Thoracic aorta (tissue), 2 donors: ENCODE measurements at places on chromosomes 5 and 9.

DNA sequence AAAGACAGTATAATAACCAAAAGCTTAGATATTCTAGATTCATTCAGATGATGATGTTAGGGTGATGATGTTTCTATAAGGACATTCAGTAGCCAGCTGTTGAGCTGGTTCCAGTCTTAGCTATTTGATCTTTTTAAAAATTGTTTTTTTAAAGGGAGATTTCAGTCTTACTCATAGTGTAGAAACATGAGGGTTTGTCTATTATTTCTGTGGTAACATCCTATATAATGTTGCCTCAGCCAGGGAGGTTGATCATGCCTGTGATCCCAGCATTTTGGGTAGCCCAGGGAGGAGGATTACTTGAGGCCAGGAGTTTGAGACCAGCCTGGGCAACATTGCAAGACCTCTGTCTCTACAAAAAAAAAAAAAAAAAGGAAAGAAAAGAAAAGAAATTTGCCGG, 167.8 kb downstream of the DOCK2 start:
- H3K4me3 ChIP-seq = no peak overlapping the region
- no peaks in the 10 kb centered on the region for H3K36me3 ChIP-seq
- H3K4me1 ChIP-seq = no peaks in the 10 kb centered on the region
- no peak for DNase-seq

DNA sequence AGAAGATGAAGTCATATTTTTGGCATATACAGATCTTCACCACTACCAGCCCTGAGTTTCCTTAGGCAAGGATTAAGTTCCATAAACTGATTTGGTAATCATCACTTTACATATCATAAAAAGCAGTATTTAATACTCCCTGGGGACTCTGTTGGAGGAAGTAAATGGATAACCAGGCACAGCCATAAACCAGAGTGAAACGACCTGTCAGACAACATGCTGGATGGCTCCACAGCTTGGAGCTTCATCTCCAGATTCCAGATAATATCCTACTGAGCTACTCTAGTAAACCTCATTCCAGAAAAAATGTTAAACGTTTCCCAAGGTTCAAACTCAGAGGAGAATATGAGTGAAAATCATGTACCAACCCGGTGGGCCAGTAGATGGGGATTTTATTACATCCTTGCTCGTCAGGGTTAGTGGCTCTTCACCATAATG, 109.2 kb downstream of the BASP1 start:
- H3K4me3 ChIP-seq = no peak overlapping the region
- no peaks in the 10 kb centered on the region for H3K4me1 ChIP-seq
- no peak overlapping the region for H3K27ac ChIP-seq
- H3K36me3 ChIP-seq = no peaks in the 10 kb centered on the region
- no peaks in the 10 kb centered on the region for H3K27me3 ChIP-seq

GRCh38 chr9:94971378-94972131, 245.1 kb downstream of the AOPEP start:
- DNase-seq = no peak
- H3K36me3 ChIP-seq = no peaks in the 10 kb centered on the region
- no peak overlapping the region for H3K4me3 ChIP-seq
- H3K27me3 ChIP-seq = no peaks in the 10 kb centered on the region
- peak overlapping the region; percentile 83 for H3K27ac ChIP-seq

DNA sequence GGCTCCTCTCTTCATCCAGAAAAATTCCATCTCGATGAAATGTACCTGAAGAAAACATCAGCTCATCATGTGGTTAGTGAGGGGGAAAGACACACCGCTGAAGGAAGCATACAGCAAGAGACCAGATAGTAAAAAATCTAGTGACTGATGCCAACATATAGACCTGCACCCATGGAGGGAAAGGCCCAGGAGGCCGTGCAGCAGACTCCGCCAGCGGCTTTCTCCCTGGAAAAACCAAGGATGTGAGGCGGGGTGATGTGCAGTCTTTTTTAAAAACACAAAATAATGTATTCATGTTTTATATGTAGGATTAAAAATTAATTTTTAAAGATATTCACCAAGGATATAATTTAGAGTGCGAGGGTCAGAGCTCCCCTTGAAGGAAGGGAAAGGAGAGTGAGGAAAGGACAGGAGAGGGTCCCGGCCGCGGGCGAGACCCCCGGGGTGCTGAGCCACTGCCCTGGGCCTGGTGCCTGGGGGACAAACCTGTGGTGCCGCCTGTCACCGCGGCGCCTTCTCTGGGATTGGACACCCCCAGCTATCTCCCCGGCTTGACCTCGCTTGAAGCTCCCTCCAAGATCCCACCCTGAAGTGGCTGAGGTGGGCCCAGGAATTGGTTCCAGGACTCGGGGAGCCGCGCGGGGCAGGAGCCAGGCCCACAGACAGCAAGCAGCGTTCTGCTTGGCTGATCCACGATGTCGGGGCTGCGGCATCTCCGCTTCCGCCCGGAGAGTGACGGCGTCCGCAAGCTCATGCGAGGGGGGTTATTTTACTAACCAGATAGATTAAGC, 12.1 kb upstream of the UNC5A start:
- H3K4me1 ChIP-seq = no peaks in the 10 kb centered on the region
- H3K36me3 ChIP-seq = no peaks in the 10 kb centered on the region

DNA sequence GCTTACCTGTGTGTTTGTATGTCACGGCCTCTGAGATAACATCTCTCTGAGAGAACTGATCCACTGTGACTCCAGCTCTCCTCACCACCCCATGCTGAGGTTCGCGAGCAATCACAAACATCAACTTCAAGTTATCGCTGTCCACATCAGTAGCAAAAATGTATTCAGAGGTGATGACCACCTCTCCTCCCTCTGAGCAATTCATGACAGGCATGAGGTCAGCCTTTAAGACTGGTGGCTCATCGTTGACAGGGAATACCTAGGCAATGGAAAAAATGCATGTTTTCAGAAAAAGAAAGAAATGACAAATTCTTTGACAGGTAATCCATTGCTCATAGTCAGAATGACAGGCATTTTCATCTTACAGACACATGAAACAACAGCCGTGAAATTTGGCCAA, 90.3 kb upstream of the CER1 start:
- no peaks in the 10 kb centered on the region for H3K4me1 ChIP-seq
- H3K27me3 ChIP-seq = no peaks in the 10 kb centered on the region
- peak overlapping the region; percentile 45 for H3K27ac ChIP-seq
- DNase-seq = no peak

DNA sequence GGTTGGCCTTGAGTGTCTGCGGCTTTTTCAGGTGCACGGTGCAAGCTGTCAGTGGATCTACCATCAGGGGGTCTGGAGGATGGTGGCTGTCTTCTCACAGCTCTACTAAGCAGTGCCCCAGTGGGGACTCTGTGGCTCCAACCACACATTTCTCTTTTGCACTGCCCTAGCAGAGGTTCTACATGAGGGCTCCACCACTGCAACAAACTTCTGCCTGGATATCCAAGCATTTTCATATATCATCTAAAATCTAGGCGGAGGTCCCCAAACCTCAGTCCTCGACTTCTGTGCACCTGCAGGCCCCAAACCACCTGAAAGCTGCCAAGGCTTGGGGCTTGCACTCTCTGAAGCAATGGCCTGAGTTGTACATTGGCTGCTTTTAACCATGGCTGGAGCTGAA, 601.5 kb downstream of the MTRR start:
- H3K27ac ChIP-seq = no peak overlapping the region
- H3K27me3 ChIP-seq = no peaks in the 10 kb centered on the region
- H3K4me3 ChIP-seq = no peak overlapping the region
- no peak for DNase-seq

- H3K27ac ChIP-seq = no peak overlapping the region
- H3K36me3 ChIP-seq = no peaks in the 10 kb centered on the region
- no peaks in the 10 kb centered on the region for H3K27me3 ChIP-seq
- H3K4me1 ChIP-seq = peaks cover 18% of the 10 kb centered on the region
Measured at GRCh38 chr9:137000177-137000930, 4.0 kb upstream of the CLIC3 start.

GRCh38 chr5:138275379-138275782, 960 bp upstream of the GFRA3 start:
- H3K27ac ChIP-seq = no peak overlapping the region
- DNase-seq = no peak
- H3K4me1 ChIP-seq = peaks cover 11% of the 10 kb centered on the region
- H3K36me3 ChIP-seq = no peaks in the 10 kb centered on the region
- H3K4me3 ChIP-seq = no peak overlapping the region
- peaks cover 4% of the 10 kb centered on the region for H3K27me3 ChIP-seq

GRCh38 chr5:148966348-148966747, 96.5 kb downstream of the SH3TC2 start:
- H3K27ac ChIP-seq = peak overlapping the region; percentile 71
- no peaks in the 10 kb centered on the region for H3K36me3 ChIP-seq
- no peak overlapping the region for H3K4me3 ChIP-seq
- DNase-seq = no peak

DNA sequence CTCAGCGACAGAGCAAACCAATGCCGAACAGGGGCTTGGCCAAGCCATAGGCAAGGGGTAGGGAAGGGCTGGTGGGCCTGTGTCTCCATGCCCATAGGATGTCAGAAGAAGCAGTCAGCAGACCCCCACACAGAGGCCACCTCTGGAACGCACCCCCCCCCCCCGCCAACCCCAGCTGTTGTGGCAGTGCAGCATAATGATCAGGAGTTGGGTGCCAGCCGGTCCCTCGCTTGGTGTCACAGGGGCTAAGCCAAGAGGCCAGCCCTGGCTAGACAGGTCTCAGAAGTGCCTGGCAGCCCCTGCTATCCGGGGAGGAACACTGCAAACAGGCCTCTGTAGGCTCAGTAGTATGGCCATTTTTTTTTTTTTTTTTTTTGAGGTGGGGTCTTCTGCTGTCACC, 3.7 kb upstream of the MXD3 start:
- peaks cover 23% of the 10 kb centered on the region for H3K4me1 ChIP-seq
- H3K27me3 ChIP-seq = no peaks in the 10 kb centered on the region
- no peak for DNase-seq
- no peak overlapping the region for H3K27ac ChIP-seq

GRCh38 chr9:93567271-93567959, 9.0 kb upstream of the PHF2 start:
- H3K4me1 ChIP-seq = peaks cover 14% of the 10 kb centered on the region
- no peak for DNase-seq
- peak overlapping the region; percentile 87 for H3K4me3 ChIP-seq
- no peaks in the 10 kb centered on the region for H3K27me3 ChIP-seq
- H3K36me3 ChIP-seq = peaks cover 21% of the 10 kb centered on the region
- H3K27ac ChIP-seq = peak overlapping the region; percentile 99

DNA sequence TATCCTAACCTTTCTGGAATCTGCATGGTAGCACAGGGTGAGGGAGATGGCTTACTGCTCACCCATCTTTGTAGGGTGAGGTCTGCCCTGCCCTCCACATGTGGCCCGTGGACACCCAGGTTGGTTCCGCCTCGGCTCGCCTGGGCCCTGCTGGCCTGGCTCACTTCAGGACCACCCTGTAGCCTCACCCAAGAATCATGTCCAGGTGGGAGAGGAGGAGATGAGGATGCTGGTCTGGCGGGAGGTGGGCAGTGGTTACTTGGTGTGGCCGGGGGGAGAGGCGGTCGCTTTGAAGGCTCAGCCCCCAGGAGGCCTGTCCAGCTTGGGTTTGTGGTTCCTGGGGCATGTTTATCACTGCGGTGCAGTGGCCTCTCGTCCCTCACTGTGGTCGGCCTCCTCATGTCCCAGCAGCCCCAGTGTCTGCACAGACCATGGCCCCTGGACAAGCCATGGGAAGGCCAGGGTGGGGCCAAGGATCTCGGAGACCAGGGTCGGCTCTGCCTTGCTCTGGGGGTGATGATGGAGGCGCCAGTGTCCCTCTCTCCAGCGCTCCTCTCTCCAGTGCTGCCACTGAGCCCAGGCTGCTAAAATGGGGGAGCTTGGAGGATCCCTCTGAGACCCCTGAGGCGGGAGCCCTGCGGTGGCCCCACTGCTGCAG, 4.6 kb downstream of the OBP2B start:
- H3K27ac ChIP-seq = no peak overlapping the region
- no peaks in the 10 kb centered on the region for H3K4me1 ChIP-seq
- DNase-seq = no peak
- H3K27me3 ChIP-seq = no peaks in the 10 kb centered on the region
- H3K36me3 ChIP-seq = no peaks in the 10 kb centered on the region
